Fibroblast of skin of abdomen (primary cell): ENCODE measurements at places on chromosomes 11 and 22.

GRCh38 chr11:17590463-17590862 lies 43.4 kb downstream of the OTOG start:
- DNase-seq = no peak

DNA sequence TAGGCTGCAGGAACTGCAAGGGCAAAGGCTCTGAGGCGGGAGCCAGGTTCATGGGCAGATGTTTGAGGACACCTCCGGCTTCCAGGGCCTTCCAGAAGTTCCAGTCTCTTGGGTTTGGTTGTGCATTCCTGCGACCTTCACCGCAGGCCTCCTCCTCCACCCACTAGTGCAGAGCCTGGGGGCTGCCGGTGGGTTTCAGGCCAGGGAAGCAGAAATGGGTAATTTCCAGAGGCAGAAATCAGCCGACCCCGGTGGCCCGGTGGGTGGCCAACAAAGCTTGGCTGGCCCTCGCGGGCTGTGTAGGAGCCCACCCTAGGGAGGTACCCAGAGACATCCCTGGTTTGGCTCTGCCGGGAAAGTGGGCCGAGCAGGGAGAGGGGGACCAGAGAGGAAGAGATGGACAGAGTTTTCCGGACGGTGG lies 417 bp upstream of the PHETA2 start:
- no peak for DNase-seq

GRCh38 chr11:110984147-110984546 lies 261.4 kb upstream of the POU2AF2 start:
- peak; percentile 53 for DNase-seq

DNA sequence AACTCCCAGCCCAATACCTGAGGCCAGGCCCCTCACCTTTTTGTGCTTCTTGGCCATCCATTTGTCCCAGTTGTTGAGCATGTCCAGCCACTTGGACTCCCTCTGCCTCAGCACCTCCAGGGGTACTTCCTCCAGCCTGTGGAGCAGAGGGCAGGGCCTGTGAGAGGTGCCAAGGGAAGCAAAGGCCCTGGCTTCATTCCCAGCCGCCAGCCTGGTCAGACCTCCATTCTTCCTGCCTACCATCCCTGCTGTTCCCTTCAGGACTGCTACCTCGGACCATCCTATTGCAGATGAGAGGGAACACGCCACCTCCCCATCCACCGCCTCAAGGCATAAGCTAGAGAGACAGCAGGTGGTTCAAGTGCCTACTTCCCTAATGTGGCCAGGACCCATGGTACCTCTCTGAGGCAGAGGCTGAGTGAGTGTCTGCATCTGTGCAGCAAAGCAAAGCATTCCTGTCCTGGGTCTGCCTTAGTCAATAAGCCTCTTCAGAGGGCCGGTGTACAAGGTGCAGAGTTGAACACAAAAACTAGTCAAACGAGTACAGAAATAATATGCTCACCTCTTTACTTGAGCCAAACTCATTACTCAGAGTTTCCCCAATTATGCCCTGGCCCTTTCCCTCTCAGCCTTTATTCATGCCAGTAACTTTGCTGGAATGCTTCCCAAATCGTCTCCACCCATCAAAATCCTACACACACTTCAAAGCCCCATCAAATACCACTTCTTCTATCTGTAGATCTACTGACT lies 15.4 kb upstream of the CASTOR1 start:
- no peak for DNase-seq

- no peak for DNase-seq
Measured at GRCh38 chr11:109135627-109136026, 286.4 kb upstream of the C11orf87 start.

DNA sequence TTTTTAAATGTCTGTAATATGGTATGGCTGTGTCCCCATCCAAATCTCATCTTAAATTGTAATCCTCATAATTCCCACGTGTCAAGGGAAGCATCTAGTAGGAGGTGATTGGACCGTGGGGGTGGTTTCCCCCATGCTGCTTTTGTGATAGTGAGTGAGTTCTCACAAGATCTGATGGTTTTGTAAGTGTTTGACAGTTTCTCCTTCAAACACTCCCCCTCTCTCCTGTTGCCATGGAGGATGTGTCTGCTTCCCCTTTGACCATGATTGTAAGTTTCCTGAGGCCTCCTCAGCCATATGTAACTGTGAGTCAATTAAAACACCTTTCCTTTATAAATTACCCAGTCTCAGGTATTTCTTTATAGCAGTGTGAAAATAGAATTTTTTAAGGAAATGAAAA lies 31.1 kb upstream of the CD44 start:
- no peak for DNase-seq

GRCh38 chr11:110112457-110112856 lies 19.3 kb downstream of the ZC3H12C start:
- DNase-seq = no peak
